Activated CD4-positive, alpha-beta T cell treated with anti-CD3 and anti-CD28 coated beads for 24 hours (primary cell): ENCODE measurements at places on chromosomes 16 and 17.

- DNase-seq, result no peak
These were observed 2.6 kb downstream of the CCL15 start for GRCh38 chr17:35998756-35999155.

DNA sequence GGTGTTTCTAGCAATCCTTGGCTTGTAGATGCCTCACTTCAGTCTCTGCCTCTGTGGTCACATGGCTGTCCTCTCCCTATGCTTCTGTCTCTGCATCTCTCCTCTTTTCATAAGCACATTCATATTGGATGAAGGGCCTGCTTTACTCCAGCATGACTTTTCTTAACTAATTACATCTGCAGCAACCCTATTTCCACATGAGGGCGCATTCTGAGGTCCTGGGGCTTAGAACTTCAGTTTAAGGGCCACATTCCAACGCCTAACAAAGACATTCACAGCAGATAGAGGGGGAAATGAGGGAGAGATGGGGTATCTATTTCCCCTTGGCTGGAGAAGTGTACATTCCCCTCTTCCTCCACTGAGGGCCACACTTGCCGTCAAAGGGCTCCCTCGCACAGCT, 489.1 kb upstream of the SALL1 start:
- no peak for DNase-seq

DNA sequence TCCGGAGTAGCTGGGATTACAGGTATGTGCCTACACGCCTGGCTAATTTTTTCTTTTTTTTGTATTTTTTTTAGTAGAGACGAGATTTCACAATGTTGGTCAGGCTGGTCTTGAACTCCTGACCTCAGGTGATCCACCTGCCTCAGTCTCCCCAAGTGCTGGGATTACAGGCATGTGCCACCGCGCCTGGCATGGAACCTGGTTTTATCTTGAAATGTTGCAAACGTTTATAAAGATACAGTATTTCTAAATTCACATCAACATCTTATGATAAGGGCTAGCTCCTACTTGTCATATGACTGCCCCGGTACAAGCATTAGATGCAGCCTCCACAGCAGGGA, 1.5 kb upstream of the IST1 start:
- DNase-seq, result no peak

GRCh38 chr17:19756546-19756945, 8.4 kb upstream of the ALDH3A1 start:
- no peak for DNase-seq

GRCh38 chr16:86697715-86698114, 119.4 kb downstream of the FOXL1 start:
- no peak for DNase-seq

DNA sequence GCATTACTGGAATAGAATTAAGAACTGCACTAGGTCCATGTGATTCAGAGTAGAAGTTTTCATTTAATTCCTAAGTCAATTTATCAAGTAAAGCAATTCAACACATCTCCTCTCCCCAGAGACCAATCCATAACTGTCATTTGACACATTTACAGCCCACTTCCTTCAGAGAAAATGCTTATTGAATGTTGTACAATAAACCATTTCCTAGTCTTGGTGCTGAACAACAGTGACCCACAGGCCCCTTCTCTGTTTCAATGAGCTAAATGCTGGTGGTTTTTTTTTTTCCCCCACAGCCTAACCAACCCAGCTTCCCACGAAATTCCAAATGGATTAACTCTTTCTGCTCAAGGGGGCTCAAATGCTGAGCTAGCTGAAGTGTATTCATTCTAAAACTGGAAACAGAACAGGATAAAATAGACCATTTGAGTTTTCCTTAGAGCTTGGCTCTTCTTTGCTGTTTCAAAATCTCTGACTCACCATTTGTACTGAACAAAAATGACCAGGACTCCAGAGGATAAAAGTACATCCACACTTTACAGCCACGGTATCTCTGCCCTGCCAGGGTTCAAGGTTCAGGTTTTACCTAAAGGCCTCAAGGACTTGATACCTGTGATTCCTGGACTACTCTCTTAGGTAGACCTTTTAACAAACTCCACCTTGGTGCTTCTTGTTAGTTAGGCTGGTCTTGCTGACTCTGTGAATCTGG, 62.3 kb downstream of the TMEM100 start:
- DNase-seq, result no peak
